CD14-positive monocyte (primary cell): ENCODE measurements at places on chromosomes 1 and 21.

GRCh38 chr1:245433561-245433960 lies 278.8 kb downstream of the KIF26B start:
- DNase-seq: no peak

DNA sequence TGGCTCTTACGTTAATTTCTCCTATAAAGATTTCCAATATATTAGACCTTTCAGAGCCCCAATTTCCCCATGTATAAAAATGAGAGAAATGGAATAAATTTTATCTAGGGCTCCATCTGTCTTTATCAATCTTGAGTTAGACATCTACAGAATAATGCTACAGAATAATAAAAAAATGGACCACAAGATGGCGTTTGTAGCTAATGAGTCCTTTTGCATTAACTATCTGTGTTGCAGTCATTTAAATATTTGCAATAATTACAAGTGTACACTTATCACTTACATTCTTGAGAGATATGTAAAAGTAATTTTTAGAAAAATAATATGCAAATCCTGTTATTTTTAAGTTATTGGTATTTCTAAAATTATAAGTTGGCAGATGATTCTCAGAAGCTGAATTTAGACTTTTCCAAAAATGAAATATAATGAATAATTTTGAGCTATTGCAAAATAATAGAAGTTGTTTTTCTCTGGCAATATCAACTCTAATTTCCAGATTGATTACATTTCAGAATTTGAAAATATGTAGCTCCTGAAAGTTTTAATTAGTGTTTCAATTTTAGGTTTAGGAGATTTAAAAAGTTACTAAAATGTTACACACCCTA lies 87.7 kb downstream of the SNX7 start:
- no peak for DNase-seq

GRCh38 chr1:4149831-4150230 lies 249.8 kb upstream of the C1orf174 start:
- DNase-seq: no peak

DNA sequence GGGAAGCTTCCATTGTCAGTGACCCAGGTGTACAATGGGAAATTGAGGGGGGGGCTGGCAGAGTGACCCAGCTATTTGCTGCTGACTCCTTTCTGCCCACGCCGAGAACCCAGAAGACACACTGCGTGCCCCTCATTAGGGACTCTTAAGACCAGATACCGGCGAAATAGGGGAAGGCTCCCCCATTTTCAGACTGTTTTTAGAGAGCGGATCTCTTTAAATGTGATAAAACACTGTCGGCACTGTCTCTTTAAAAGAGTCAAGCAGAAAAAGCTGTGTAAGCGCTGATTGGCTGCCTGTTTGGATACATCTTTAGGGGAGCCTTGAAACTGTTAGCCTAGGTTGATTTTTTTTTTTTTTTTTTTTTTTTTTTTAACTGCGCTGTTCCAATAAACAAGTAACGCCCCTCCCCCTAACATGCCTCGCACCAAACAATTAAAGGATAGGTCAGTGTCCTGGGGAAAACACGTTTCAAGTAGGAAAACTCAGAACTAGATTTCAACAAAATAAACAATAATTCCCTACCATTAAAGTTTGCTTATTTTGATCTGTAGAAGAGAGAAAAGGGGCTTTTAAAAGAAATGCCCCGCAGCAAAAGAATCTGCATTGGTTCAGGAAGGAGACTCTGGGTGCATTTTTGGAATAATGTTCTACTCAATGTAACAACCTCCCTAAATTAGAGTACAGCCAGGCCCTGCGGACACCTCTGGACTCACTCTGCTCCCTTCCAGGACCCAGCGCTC lies 1.4 kb upstream of the SSBP3 start:
- DNase-seq: peak; percentile 88

GRCh38 chr21:31339721-31340120 lies 4.3 kb downstream of the TIAM1 start:
- peak; percentile 63 for DNase-seq

DNA sequence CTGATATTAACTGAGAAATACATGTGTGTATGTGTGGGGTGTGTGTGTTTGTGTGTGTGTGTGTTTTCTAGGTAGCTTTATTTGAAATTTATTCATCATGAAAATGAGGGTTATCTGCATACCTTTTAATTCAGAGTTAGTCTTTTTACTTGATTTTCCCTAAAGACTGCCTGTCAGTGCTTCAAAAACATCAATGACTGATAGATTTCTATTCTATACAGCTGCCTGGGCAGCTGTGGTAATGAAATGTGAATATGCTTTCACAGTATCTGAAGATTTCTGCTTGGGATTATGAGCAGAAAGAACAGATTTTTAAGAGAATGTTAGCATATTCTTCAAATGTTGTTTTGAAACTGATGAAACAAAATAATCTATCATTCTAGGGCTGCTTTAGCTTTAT lies 119.7 kb upstream of the ZRANB2 start:
- no peak for DNase-seq

DNA sequence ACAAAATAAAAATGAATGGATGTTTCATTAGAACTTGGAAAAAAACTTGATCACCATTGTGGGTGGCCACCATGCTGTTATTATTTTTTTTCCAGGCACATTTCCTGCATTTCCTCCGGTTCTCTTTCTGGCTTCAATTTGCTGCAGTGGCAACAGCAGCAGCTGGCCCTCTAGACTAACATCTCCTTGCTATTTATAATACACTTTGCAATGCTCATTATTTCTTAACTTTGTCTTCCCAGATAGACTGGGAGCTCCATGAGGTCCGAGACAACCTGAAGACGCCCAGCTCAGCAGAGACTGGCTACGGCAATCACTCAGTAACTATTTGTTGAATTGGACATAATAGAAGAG lies 53.4 kb upstream of the ATP5PO start:
- DNase-seq: no peak

DNA sequence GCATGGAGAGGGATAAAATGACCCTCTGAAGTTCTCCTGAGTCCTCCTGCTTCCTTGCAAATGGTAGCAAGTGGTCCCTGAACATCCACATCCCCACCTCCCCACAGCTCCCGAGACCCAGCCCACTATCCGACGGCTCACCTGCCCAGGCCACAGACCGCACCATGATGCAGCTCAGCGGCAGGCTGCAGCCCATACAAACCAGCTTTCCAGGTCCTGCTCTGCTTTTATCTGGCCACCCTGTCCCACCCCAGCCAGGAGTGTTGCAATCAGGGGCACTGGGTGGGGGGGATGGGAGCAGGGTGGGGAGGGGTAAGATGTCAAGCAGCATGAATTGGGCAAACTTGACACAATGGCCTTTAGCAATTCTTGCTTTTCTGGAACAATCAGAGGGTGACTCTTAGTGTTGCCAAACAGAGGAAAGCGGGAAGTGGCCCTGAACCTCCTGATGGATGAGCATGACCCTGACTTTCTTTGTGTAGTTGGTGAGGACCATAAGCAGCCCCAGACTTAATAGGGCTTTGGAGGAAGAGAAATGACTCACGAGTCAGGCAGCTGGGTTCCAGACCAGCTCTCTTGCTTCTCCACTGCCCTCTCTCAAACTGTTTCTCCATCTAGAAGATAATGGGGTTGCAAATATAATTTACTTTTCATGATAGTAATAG lies at the start of gene CHIT1:
Gene CHIT1, minus strand, starts transcription at position 203 of the 665 bp plus-strand sequence. Its CDS starts 37 bp downstream, at position 166.
- DNase-seq: no peak

DNA sequence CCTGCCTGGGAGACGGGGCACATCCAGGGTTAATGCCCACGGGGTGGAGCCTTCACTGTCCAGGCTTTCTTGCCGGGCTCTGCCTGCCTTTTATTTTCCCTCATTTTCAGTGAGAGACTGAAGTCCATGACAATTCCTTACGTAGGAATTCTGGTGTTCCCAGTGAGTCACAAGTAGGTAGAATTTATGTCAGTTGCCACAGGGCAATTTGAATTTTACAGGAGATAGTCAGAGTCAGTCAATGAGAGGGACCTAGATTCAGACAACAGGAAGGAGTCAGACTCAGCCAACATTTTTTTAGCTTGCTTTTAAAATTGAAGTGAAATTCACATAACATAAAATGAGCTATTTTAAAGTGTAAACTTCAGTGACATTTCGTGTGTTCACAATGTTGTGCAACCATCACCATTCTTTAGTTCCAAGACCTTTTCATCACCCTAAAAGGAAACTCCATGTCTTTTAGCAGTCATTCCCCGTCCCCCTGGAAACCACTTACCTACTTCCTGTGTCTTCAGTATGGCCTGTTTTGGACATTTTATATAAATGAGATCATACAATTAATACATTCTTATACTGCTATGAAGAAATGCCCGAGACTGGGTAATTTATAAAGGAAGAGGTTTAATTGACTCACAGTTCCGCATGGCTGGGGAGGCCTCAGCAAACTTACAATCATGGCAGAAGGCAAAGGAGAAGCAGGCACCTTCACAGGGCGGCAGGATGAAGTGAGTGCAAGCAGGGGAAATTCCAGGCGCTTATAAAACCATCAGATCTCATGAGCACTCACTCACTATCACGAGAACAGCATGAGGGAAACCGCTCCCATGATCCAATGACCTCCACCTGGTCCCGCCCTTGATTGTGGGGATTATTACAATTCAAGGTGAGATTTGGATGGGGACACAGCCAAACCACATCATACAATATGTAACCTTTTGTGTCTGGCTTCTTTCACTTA lies 14.6 kb downstream of the AJAP1 start:
- DNase-seq: no peak

- DNase-seq: no peak
These were observed 33.6 kb downstream of the AHDC1 start for GRCh38 chr1:27570356-27570755.
